ENCODE measurements at places on chromosomes 16 and 17.
A peak's percentile ranks its signal among the peaks of the same experiment; 100 is the strongest.

GRCh38 chr16:58499092-58499511 is 841 bp upstream of the NDRG4 start:
- no peak for DNase-seq

- peak; percentile 62 for DNase-seq
These were observed 52.2 kb downstream of the BCAS3 start for GRCh38 chr17:60729854-60730253.

DNA sequence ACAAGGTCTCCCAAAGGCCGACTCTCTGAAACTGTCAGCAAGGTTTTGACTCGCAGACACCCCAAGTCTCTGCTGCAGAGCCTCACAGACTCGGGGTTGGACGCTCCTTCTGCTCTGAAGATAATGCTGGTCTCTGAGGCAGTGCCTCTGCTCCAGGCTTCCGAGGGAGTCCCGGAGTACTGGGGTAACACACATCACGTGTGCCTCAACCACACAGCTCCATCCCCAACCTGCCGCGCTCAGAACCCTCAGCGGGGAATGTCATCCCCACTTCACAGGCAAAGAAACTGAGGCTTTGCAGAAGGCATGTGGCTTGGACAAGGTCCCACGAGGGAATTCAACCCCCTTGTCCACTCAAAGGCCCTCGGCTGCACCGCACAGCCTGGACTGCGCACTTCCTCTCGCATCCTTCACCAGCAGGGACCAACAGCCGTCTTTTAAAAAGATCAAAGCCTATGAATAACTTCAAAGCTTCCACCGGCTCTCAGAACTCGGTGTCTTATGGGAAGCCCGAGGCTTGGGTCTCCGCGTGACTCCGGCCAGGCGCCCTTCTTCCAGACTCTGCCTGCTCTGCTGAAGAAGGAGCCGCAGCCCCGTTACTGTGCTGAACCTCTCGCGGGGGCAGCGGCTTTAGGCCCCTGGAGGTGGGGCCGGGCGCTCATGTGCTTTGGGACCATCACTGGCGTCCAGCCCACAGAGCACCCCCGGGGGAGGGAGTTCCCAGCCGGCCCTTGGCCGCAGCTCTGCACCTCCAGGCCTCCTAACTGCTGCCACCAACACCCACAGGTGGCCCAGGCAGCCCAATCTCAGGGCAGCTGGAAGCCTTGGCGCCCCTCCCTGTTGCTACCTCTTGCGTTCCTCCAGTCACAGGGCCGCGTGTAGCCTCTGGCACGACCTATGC is 2.2 kb downstream of the TMEM204 start:
- DNase-seq, result no peak

- DNase-seq, result no peak
These were observed 12.9 kb downstream of the STH start for GRCh38 chr17:46011711-46012505.

GRCh38 chr16:19505600-19506303 is 16.1 kb downstream of the GDE1 start:
- DNase-seq, result no peak

DNA sequence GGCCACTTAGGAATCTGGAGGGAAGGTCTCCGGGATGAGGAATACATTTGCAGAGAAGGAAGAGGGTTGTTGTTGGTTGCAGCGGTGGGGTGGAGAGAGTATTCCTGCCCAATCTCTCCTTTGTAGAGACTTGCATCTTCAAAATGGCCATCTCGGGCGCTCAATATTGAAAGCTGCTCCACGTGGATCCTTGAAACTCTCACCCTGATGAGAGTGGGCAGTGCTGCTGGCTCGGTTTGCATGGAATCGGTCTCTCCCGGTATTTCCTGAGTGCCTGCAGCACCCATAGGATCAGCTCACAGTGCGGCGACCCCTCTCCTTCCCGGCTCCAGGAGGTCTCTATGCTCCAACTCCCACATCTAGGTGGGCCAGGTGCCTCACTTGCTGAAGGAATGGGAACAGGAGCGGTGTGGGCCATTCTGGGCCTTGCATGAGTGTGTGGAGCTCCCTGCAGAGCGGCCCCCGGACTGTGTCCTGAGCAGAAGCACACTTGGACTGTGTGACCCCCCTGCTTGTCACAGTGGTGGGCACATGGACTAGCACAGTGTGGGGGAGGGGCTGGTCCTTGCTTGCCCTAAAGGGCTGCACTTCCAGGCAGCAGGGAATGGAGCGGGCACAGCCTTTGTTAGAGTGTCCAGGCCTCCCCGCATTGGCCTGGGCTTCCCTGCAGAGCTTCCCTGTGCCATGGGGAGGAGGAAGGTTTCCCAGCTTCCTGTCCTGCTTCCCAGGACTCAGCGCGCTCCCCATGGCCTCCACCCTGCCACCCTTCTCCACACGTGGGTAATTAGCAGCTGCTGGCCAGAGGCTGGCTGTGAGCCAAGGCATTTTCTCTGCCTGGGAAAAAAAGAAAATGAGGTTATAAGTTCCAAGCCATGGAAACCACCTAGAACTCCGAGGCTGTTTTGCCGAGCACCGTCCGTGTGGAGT is 139.3 kb downstream of the IRF8 start:
- no peak for DNase-seq

DNA sequence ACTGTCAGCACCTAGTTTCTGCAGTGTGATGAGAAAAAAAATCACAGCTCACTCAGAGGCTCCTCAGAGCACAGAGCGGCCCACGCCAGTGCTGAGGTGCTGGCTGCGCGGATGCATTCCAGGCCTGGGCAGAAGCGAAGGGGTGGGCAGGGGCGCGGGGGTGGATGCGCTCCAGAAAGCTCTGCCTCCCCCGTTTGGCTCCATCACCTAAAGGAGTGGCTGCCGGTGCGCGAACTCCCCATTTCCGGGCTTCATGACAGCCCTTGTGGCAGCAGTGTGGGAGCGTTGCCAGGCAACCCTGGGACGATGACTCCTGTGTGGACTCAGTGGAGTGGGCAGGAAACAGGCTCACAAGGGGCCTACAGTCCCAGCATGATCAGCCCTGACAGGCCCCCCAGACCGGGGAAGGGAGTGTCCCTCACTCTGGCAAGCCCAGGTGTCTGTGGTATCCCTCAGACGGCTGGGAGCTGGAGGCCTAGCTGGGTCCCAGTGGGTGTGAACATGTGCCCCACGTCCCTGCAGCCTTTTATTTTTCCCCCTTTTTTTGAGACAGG is 32.8 kb upstream of the NUDT16L1 start:
- DNase-seq, result peak; percentile 68

DNA sequence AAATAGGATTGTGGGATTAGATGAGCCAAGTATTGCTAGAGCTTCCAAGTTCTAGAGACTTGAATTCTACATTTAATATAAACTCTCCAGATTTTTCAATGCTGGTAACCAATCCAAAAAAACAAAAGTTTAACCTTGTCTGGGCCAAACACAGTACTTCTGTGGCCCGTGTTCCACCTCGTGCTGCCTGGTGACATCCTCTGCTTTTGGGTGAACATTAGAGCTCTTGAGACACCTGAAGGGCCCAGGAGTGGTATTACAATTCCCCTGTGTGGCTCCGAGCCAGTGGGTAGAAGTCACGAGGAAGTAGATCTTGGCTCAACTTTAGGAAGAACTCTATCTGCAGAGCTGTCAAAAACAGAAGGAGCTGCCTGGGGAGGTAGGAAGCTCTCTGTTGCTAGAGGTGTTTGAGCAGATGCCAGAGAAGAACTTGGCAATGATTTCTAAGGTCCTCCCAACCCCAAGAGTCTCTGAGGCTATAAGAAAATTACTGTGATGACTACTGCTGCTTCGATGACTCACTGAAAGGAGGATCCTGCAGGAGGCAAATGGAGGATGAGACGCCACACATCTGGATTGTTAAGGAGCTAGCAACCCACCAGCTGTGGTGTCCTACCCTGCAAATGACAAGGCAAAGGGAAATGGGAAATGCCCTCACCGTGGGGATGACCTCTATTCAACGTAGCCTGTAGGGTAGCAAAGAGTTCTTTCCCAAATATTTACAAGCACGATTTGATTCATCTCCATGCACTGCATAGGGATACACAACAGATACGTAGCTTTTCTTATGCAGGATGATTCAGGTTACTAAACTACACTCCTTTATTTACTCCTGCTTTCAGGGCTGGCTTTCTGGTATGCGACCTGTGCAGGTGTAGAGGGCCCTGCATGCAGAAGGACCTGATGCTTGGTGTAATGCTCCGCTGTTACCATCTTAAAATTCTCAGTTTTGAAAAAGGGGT is 45.8 kb upstream of the GAS7 start:
- DNase-seq, result no peak

DNA sequence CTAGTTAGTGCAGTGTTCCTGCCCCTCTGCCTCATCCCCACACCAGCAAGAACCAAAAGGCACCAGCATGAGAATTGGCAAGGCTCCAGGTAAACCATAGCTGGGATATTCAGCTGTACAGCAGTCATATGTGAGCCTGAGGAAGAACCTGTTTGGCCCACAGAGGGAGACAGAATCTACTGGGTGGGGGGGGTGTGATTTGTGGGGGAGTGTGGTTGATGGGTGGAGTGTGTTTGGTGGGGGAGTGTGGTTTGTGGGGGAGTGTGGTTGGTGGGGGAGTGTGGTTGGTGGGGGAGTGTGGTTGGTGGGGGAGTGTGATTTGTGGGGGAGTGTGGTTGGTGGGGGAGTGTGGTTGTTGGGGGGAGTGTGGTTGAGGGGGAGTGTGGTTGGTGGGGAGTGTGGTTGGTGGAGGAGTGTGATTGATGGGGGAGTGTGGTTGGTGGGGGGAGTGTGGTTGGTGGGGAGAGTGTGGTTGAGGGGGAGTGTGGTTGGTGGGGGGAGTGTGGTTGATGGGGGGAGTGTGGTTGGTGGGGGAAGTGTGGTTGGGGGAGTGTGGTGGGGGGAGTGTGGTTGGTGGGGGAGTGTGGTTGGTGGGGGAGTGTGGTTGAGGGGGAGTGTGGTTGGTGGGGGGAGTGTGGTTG is 19.5 kb downstream of the MINK1 start:
- peak; percentile 84 for DNase-seq

GRCh38 chr17:28655160-28655559 is 6.5 kb downstream of the SDF2 start:
- no peak for DNase-seq

DNA sequence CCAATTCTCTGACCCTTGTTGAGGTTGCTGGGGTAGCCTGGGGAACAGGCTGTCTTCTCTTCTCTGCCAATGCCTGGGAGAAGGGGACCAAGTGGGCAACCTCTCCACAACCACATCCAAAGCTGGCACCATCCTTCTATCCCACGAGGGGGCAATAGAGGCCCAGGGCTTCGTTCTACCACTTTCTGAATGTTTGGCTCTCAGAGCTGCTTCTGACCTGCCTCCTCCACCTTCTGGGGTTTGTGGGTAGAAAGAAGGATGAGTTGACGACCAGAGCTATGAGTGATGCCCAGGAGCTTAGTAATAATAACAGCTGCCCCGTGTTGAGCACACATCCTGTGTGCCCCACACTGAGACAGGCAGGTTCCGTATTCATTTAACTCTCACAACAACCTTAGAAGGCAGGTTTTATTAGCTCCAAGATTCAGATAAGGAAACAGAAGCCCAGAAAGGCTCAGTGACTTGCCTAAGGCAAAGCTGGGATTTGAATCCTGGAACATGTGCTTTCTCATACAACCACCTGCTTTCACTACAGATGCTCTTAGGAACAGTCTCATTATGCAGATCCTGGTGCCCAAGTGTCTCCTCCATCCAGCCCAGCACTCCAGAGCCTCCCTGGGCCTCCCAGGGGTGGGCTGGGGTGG is 11.1 kb downstream of the TSPOAP1 start:
- peak; percentile 85 for DNase-seq

GRCh38 chr16:19486750-19487325 is 35.1 kb downstream of the GDE1 start:
- no peak for DNase-seq

GRCh38 chr17:17595755-17596154 is 4.2 kb upstream of the PEMT start:
- no peak for DNase-seq

GRCh38 chr16:56743840-56744239 is 13.9 kb downstream of the NUP93 start:
- DNase-seq, result peak; percentile 38

Data from epithelial cell of esophagus (primary cell).